ENCODE measurements at places on chromosomes 5 and 9.

GRCh38 chr5:132430746-132431145, 59.8 kb downstream of the IRF1 start:
- H3K4me3 ChIP-seq: no peak overlapping the region
- peaks cover 36% of the 10 kb centered on the region for H3K4me1 ChIP-seq
- no peak for DNase-seq
- H3K27me3 ChIP-seq: no peaks in the 10 kb centered on the region
- no peak overlapping the region for H3K27ac ChIP-seq

DNA sequence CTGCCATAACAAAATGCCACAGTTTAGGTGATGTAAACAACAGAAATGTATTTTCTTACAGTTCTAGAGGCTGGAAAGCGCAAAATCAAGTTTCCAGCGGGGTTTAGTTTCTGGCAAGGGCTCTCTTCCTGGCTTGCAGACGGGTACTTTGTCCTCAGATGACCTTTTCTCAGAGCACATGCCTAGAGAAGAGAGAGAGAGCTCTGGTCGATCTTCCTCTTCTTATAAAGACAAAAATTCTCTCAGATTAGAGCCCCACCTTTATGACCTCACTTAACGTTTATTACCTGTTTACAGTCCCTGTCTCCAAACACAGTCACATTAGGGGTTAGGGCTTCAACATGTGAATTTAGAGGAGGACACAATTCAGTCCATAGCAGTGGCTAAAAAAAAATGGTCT, 119.7 kb downstream of the CETN3 start:
- no peaks in the 10 kb centered on the region for H3K36me3 ChIP-seq
- no peak for DNase-seq
- H3K27ac ChIP-seq: no peak overlapping the region
- no peak overlapping the region for H3K4me3 ChIP-seq
- H3K4me1 ChIP-seq: no peaks in the 10 kb centered on the region

DNA sequence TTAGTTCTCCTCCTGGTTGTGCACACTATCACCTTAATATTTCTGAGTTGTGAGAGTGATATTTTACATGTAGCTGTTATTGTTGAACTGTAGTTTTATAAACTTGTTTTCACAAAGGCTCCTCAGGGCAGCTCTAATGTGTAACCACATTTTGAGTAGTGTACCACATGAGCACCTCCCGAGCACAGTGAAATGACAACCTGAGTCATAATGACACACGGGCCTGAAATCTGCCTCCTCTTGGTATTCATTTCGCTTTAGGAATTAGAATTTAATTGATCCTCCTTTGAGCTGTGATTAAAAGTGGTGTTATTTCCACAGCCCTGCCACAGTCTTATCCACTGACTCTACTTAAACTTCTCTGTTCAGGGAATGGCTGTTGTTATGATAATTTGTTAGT, 7.9 kb downstream of the MTRR start:
- no peak overlapping the region for H3K4me3 ChIP-seq
- peaks cover 5% of the 10 kb centered on the region for H3K36me3 ChIP-seq
- no peaks in the 10 kb centered on the region for H3K27me3 ChIP-seq
- H3K27ac ChIP-seq: no peak overlapping the region

DNA sequence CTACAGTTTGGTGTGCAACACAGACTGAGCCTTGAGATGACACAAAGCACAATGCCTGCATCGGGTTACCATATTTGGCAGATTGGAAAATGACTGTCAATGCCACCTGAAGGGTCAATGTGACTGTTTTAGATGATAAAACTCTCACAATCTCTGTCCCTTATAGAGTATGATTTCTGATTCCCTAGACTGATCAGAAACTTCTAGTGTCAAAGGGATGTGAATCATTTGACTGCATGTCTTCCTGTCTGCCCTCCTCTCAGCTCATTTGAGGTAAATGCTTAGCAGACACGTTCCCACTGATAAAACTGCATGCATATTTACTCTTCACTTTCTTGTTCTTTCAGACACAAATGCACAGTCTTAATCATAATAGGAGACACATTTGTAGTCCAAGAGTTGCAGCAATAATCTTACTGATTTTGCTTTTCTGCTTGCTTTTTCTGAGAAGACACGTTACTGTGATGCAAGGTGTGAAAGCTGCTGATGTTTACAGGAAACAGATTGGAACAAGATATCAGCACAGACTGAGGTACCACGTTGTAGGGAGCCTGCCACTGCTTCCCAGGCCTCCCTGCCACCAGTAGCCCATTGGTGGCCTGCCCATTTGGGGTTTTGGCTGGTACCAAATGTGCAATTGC, 77.8 kb downstream of the GCNT4 start:
- H3K36me3 ChIP-seq: no peaks in the 10 kb centered on the region
- no peaks in the 10 kb centered on the region for H3K27me3 ChIP-seq
- no peaks in the 10 kb centered on the region for H3K4me1 ChIP-seq
- no peak overlapping the region for H3K4me3 ChIP-seq

DNA sequence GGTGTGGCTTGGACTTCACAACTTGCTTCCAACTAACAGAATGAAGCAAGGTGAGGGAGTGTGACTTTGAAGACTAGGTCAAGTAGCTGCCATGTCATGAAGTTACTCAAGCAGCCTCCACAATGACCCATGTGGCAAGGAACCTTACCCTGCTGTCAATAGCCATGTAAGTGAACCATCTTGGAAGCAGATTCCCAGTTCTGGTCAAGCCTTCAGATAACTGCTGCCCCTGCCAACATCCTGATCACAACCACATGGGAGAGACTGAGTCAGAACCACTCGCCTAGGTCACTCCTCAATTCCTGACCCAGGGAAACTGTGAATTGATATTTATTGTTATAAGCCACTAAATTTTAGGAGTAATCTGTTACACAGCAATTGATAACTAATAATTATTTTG, 10.9 kb downstream of the ZCCHC10 start:
- H3K27ac ChIP-seq: no peak overlapping the region
- H3K27me3 ChIP-seq: no peaks in the 10 kb centered on the region
- no peak overlapping the region for H3K4me3 ChIP-seq
- H3K36me3 ChIP-seq: peaks cover 5% of the 10 kb centered on the region
- peaks cover 10% of the 10 kb centered on the region for H3K4me1 ChIP-seq
